ENCODE measurements at places on chromosomes 16 and 17.

- peak; percentile 29 for DNase-seq
Observed at GRCh38 chr17:17151962-17152361, 54.2 kb downstream of the PLD6 start.

DNA sequence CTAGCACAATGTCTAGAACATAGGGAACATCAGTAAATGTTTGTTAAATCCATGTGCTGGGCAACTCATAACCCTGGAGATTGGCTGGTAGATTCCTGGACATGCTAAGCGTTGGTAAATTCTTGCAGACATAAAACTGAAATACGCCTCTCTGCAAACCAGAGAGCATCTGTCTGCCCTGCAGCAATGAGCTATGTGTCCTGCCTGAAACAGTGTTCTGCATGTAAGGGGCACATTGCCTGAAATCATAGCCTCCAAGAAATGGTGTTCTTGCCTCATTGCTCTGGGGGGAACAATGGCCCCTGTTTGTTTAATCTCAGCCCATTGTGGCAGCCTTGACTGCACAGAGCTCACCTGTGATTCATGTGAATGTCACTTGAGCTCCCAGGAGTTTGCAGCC lies 113.5 kb upstream of the CCL2 start:
- no peak for DNase-seq

DNA sequence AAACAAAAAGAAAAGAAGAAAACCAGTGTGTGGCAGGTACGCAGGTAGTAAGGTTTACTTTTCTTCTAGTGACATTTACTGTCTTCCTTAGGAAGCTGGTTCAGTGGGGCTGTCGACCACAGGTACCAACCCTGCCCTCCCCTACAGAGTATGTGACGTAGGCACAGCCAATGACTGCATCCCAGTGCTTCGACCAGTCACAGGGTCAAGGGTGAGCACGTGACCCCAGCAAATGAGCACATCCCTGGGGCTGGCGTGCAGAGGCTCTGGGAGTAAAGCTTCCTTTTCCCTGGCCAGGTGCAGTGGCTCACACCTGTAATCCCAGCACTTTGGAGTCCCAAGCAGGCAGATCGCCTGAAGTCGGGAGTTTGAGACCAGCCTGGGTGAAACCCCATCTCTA lies 38.9 kb upstream of the PLCG2 start:
- DNase-seq, result no peak

DNA sequence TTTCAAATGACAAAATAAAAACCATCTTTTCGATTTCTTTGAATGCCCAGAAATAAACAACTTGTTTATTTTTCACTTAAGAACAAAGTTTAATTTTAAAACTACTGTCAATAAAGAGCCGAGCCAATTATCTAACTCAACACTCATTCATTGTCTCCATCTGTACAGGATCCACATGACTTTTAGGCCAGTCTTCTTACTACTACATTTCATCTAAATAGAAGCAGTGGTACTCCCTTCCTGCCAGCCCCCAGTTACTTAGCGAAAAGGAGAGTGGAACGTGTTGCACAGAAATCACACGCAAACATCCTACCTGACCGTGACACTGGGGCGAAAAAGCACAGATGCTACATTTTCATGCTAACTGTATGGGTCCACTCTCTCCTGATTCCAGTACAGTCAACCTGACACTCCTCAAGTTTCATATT lies 1.2 kb downstream of the GNA13 start:
- no peak for DNase-seq

DNA sequence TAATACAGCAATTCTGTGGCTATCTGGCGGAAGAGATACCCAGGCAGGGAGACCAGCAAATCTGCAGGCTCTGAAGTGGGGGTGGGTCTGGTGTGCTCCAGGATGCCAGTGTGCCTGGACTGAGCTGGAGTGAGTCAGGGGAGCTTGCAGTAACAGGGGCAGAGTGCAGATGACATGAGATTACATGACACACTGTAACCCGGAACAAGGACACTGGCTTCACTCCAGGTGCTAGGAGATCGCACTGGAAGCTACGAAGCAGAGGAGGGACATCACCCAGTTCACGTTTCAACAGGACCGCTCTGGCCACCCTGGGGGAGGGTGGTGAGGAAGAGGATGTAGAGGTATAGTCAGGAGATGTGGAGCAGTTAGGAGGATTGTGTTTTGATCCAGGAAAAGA lies 475.6 kb downstream of the CDH13 start:
- no peak for DNase-seq

DNA sequence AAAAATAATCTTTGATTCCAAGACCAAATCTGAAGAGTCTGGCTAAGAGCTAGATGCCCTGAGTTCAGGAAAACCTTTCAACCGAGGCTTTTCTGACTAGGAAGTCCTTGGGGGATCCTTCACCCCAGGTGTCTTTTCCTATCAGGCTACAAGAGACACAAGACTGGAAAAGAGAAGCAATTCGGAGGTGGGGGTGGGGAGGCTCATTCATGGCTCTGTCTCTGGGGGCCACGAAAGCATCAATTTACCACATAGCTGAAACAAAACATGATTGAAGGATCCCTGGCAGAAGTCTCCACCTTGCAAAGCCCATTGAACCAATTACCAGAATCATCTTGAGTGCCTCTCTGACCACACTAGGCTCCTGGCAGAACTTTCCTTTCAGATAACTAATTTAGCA lies 239.8 kb upstream of the SALL1 start:
- DNase-seq, result no peak

DNA sequence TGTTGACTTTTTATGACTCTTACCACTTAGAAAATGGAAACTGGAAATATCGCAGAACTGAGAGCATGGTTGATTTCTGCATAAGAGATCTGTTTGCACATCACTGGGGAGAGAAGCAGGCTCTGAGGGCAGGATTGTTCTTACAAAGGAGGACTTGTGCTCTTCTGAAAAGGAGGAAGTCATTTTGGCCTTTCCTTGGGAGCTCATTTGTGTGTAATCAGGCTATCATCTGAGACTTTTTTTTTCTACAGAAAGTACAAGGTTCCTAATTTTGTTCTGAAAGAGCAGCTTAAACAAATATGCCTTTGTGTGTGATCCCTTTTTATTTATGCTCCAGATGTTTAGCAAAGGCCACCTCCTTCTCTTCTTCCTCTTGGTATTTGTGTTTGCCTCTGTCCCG lies 145.7 kb upstream of the CACNG5 start:
- DNase-seq, result no peak
